OCI-M1 (cell line): ENCODE measurements at places on chromosomes 5 and 9.

DNA sequence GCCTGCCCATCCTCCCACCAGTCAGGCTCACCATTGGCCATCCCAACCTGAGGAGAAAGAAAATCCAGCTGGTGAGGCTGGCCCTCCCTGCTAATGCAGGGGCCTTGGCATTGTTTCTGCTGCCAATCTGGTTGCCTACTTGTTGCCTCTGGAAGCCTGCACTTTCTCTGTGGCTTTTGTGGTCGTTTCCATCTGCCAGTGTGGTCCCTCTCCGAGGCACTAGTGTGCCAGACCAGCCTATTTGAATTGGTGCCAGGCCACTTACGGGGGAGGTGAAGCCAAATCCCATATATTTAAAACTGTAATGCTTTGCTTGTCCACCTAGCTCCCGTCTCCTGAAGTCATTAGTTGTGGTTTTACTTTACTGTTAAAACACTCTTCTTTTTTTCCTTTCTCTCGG, 213.4 kb upstream of the ADAMTSL1 start:
- DNase-seq, result no peak

GRCh38 chr9:99288830-99289229, 66.7 kb downstream of the SEC61B start:
- DNase-seq, result no peak

DNA sequence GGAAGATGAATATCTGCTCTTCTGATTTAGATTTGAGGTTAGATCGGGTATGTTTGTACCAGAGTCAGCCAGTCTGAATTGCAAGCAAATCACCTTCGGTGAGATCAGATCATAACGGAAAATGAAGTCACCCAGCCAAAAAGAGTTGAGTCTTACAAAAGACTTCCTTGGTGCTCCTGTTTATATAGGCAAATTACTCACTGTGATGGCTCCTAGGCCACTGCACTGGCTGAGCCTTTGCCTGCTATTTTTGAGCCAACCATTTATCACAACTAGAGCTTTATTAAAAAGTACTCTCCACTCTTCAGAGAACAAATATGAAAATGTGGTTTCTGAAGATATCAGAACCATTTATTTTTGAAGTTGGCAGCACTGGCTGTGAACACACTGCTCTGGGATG, 277.7 kb upstream of the PCSK5 start:
- DNase-seq, result no peak

GRCh38 chr9:133714606-133715294, 23.4 kb downstream of the SARDH start:
- DNase-seq, result no peak

DNA sequence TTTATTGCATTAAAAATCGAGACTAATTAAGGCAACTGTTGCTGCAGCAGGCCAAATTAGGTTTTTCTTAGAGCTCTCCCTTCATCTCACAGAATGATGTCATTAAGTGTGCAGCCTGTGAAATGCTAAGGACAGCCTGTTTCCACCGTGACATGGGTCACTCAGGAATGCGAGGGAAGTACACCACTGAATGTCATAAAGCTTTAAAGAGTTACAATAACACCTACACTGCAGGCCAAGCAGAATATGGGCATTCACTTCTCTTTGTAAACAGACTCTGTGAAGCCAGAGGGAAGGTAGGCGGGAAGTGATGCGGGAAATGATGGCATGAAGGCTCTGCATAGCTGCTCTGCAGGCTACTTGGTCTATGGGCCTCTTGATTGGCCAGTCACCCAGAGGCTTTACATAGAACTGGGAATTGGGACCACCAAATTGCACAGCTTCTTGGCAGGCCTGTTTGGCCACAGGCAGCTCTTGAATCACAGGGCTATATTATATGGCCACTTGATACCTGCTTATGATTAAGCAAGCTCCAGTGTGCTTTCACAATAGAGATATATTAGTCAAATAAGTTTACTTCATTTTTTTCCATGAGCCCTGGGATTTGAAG, 28.4 kb upstream of the AOPEP start:
- no peak for DNase-seq

GRCh38 chr5:113084402-113085083, 107.9 kb downstream of the DCP2 start:
- peak; percentile 0 for DNase-seq

DNA sequence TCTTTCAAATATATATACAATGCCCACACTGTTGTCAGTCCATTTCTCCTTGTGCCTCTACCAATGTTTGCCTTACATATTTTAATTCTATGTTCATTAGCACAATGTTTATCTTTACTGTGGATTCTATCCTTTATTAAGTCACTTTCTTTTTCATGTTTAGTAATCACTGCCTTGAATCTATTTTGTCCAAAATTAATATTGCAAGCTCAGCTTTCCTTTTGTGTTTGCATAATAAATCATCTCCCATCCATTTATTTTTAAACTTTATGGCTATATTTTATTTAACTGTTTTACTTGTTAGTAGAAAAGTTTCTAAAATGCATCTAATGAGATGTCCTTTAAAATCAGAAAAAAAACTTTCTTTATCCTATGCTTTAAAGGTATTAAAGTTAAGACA, 126.8 kb upstream of the ACOT12 start:
- no peak for DNase-seq

GRCh38 chr9:88236511-88237478, 98.5 kb upstream of the SPATA31C2 start:
- no peak for DNase-seq

- DNase-seq, result no peak
Observed at GRCh38 chr9:27870404-27870803, 297.1 kb upstream of the C9orf72 start.

DNA sequence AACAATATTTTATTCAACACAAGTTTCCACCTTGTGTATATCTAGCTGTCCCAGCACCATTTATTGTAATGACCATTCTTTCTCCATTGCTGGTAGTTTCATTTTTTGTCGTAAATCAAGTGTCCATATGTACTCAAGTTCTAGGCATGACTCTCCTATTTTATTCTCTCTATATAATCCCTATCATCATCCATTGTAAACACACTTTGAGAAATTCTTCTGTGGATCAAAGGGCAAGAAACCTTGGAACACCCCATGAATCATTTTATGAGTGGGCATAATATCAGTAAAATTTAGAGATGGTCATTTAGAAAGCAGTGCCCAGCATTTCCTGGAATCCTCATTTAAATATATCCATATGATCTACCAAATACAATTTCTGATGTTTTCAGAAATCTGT, 35.8 kb upstream of the SPATA31D4 start:
- no peak for DNase-seq

DNA sequence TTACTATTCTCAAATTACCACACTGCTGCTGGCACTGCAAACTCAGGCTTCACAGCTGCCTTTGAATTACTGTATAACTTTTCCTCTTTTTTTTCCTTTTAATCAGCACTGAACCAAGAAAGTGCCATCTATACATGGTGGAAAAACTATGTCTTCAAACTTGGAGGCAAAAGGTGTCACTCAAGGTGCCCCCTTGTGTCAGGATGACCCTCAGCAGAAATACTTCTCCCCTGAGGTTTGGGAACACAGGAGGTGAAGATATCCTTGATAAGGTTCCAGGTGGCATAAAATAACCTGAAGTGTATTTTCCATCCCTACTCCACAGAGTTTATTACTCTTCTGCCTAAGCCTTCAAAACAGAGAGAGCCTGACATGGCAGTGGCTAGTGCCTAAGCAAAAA, 14.5 kb downstream of the FRMD3 start:
- no peak for DNase-seq

- no peak for DNase-seq
Observed at GRCh38 chr5:112929336-112930081, 7.5 kb upstream of the REEP5 start.

GRCh38 chr5:10303699-10304170, 4.0 kb downstream of the CMBL start:
- peak; percentile 91 for DNase-seq

- no peak for DNase-seq
Observed at GRCh38 chr5:176353533-176353932, 8.0 kb downstream of the KIAA1191 start.

DNA sequence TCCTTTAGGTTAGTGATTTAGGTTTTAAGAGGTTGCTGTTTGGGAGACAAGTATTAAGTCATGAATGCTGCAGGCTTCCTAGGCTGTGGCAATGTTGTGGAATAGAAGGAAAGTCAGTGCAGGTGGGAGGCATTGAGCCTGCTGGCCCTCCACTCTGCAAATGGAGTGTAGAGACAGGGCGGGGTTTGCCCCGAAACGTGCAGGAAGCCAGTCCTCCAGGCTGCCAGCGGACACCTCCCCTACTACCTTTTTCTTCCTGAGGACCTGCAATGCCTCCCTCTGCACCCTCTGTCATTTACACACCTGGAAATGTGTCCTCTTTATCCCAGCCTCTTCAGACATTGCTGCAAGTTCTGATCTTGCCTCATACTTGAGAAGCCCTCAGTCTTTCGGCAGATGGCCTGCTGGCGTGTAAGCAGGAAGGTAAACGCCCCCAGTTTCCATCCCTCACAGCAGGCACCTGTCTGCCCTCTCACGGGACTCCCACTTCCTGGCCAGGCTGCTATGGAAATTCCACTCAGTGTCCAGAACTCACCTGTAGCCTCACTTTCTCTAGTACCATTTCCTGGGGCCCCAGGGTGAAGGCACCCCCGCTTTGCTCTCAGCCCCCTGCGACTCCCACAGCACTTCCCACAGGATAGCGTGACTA, 81.6 kb upstream of the BOD1 start:
- DNase-seq, result no peak

GRCh38 chr5:7856855-7857254, 5.9 kb upstream of the CFAP90 start:
- DNase-seq, result peak; percentile 70

DNA sequence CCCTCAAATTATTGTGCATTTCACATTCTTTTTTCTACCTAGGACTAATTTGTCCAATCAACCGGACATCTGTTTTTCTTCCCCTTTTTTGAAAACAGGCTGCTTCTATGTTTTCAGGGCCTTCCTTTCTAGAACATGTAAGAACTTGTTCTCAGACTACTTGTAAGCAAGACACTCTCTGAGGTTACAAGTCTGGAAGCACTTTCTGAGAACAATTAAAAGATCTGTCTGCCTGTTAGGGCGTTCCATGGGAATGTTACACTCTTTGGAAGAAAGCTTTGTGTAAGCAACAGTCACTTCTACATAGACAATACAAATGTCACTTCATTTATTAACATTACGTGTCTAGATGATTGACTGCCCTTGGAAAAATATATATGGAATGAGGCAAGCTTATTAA, 50.9 kb upstream of the HSPB3 start:
- DNase-seq, result peak; percentile 30

DNA sequence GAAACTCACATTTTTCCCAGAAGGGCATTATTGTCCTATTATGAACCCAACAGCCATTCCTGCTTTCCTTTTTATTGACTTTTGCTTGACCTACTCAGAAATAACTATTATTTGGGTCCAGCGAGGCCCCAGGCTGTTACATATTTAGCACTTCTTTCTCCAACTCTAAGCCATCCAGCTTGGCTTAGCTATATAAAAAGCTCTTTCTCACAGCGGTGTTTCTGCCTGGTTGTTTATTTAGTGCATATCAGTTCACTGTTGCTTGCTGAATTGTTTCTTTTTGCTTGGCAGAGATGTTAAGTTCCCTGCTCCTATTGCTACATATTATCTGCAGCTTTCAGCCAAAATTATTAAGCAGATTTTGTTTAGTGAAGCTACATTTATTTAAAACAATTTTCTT, 1156.8 kb upstream of the SEMA6A start:
- no peak for DNase-seq
